ENCODE measurements at places on chromosomes 6 and 20.

DNA sequence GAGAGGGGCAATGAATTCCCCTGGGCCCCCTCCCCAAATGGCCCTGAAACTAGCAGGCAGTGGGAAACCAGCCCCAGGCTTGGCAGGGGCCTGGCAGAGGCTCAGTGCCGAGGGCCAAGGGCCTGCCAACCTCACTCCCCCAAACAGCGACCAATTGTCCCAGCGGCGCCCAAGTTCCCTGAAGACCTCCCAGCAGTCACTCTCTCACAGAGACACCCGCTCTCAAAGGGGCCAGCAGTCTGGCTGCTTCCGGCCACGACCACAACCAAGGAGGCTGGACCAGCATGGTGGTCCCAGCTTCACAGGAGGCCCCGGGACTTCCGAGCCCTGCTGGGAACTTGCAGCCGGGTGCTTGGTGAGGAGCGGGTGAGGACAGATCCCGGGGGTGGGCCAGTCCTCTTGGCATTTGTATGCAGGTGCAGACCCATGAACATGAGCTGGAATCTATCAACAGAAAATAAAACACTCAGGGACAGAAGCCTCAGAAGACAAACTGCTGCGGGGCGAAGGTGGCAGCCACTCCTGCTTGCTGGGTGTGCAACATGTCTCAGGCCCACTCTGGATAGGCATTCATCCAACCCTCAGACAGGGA, 17.5 kb upstream of the SIRPA start:
- no peak for DNase-seq

DNA sequence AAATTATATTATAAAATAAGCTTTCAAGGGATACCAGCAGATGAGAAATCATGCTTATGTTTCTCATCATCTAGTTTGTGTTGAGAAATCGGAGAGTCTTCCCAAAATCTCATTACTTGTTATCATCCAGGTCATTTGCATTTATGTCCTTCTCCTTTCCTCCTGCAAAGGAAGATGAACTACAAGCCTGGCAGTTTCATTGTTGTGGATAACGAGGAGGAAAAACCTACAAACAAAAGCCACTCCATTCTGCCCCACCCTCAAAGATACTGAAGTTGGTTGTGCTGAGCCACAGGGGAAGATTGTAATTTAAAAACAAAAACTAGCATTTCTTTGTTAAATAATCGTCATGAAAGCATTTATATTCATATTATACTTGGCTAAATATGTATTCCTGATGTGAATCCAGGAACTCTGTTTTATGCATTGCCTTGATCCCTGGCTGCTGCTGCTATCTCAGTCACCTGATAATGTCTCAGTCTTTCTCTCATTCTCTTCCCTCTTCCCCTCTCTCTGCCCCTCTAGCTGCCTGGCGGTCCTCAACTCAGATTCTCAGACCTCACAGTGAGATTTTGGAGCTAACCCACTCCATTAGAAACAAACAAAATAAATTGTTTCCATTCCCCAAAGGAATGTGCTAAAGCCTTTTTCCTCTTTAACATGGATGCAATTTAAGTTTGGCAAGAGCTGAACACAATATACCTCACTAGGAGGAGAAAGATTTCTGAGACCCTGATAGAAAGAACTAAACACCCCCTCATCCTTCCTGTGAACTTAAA, 185.3 kb downstream of the ADAT2 start:
- DNase-seq: no peak

- no peak for DNase-seq
These were observed 85.3 kb downstream of the DLGAP4 start for GRCh38 chr20:36391456-36391855.

DNA sequence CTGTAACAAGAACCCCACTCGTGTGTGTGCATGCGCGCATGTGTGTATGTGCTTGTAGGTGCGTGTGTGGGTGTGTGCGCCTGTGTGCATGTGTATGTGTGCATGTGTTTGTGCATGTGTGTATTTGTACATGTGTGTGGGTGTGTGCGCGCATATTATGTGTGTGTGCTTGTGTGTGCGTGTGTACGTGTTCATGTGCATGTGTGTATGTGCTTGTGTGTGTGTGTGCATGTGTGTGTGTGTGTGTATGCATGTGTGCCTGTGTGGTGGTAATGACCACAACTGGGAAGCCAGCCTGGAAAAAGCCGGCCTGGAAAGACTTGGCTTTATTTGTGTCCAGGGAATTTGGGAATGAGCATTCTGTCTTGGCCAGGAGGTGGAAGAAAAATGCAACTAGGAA, 157.5 kb downstream of the PAX1 start:
- no peak for DNase-seq

- no peak for DNase-seq
These were observed 32.0 kb downstream of the CEP43 start for GRCh38 chr6:167031082-167031709.

DNA sequence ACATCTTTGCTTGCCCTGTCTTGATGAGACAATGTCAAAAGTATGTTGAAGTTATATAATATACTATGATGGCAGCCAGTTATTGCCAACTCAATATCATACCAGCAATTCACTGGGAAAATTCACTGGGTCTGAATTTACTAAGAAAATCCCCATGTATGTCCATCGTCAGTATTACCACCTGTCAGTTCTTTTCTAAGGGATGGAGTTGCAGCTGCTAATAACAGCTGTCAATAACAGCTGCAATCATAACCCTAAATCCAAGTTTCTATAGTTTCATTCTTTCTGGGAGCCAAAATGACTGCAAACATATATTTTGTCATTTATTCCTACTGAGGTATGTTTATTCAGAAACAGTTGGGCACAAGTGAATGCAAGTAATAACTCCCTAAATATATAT, 132.6 kb upstream of the RIN2 start:
- no peak for DNase-seq

GRCh38 chr6:149909701-149910470, 12.0 kb upstream of the RAET1E start:
- no peak for DNase-seq

- no peak for DNase-seq
These were observed 8.2 kb downstream of the TRAF3IP2 start for GRCh38 chr6:111597291-111598086.

DNA sequence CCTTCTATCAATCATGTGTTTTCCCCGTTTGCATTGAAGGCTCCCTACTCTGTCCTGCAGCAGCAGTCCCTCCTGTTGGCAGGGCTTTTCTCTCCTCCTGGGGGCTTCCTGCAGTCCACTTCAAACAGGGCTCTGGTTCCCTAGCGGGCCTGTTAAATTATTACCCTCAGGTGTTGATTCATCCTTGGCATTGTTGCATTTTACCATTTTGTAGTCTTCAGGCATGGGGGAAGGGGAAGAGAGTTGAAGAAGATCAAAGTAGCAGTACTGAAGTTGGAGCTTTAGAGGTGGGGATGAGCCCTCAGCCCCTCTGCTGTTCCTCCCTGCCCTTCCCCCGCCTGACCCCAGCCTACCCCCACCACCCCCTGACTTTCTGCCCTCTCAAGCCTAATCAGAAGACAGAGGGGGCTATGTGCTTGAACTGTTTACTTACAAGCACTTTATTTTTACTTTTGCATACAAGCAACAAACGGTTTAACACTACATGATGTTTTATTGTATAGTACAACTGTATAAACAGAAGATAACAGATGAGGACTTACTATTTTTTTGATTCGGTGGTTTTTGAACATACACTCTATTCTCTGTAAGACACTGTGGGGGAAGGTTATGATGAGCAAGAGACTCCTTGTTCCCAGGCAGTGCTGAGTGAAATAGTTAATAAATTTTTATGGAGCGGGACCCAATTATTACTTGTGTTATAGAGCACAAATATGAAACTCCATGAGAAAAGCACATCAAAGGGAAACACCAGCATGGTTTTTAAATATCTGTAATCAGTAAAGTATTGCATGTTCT, 169.7 kb downstream of the EYA4 start:
- DNase-seq: no peak

- no peak for DNase-seq
These were observed 16.7 kb upstream of the PRDM1 start for GRCh38 chr6:106069478-106069877.

GRCh38 chr20:53032046-53032445, 59.9 kb downstream of the TSHZ2 start:
- no peak for DNase-seq

DNA sequence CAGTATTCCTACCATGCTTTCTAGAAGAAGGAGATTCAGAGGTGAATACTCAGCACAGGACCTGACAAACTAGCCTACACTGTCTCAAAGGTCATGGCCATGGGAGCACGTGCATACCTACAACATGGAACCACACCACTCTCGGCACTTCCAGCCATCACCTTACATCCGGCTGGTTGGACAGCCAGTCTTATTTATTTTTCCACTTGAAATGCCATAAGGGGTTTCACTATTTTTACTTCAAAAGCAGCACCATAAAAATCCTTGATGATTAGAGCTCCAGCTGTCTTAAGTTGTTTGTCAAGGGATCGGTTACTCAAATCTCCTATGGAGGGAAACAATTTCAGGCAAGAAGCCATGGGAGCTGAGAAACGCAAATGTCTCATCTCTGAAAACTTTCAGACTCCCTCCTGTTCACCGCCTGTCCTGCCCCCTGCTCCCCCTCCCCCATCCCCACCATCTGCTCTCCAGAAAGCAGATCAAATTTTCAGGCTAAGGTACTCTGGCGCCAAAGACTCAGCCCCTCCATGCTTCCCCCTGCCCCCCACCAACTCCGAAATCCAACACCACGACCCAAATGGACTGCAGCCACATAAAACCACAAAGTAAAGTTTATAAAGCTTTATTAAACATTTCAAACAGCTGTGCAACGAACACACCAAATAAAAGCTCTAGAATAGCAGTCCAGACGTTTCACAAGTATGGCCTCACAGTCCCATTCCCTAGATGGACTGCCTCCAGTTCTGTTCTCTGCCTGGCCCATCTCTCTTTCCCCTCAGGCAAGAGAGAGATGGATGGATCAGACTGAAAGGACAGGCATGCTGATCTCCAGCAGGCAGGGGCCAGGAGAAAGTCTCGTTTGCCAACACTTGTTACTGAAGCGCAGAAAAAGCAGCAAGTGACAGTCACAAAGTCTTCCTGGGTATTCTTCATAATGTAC, 4.0 kb upstream of the NNAT start:
- no peak for DNase-seq

- no peak for DNase-seq
These were observed 140.7 kb downstream of the SMOC2 start for GRCh38 chr6:168581706-168582105.

DNA sequence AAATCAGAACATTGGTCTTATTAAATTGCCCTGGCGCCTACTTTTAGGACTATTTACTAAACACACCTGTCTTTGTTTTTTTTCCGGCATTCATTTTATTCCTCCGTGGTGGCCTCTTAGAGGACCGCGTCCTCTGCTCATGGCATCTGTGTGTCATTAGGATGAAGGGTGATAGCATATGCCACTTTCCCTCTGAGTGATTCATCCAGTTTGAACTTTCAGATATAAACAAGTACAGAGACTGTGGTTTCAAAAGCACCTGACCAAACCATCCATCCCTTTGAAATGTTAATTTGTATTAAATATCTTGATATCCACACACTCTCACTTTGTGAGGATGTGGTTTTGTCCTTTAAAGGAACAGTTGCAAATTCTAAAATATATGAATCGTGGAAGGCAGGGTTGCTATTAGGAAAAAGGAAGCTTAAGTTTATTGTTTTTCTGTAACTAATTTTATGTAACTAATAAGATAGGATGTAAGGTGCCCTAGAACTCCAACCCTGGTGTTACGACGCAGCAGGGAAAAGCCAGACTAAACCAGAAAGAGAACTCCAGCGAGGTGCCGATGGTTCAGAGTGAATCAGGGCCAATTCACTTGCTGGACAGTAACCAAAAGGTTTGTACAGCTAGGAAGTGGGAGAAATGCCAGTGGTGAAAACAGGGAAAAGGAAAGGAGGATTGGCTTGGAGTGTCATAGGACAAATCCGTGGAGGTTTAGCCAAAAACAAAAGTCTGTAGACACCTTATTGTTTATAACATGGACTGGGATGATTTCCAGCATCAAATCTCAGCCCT, 98.7 kb downstream of the SHLD1 start:
- DNase-seq: no peak

GRCh38 chr6:150315626-150316025, 53.2 kb upstream of the IYD start:
- DNase-seq: no peak

- DNase-seq: no peak
These were observed 13.5 kb downstream of the SALL4 start for GRCh38 chr20:51788822-51789221.

DNA sequence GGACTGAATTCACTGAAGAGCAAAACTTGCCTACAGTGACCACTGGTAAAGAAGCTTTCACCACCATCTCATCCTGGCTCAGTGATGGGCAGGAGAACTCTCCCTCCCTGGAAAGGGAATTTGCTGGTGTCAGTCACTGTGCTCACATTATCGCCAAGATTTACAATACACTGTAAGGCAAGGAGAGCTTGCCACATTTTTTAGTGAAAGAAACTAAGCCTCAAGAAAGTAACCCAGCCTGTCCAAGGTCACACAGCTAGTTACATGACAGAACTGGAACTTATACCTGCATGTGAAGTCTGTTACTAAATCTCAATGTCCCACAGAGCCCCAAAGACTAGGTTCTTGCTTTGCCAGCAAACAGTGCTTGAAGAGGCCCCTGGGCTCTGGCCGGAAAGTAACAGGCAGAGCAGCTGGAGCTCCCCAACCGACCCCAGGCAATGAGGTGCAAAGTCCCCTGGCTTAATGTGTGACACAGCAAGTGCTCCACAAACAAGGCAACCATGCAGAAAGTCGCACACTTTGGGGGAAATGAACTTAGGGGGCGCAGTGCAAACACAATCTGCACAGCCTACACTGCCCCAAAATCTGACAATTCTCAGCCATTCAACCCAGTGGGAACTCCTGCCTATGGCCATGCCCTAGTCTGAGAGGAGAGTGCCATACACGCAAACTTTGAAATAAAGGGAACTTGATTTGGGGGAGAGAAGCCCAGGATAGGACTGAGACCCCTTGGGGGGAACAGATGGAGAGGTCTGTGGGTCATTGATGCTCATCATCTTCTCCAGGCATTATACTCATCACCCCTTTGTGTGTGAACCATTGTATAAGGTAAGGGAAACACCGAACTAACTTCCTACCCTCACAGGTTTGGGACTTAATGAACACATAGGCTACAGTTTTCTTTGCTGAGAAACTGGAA, 1.9 kb downstream of the BCL2L1 start:
- peak; percentile 60 for DNase-seq

GRCh38 chr20:37567671-37568588, 40.3 kb upstream of the BLCAP start:
- peak; percentile 63 for DNase-seq

- DNase-seq: no peak
These were observed 62.6 kb upstream of the GGTLC1 start for GRCh38 chr20:24051160-24051559.

GRCh38 chr6:2116496-2116895, 128.9 kb downstream of the GMDS start:
- no peak for DNase-seq

- no peak for DNase-seq
These were observed 33.9 kb upstream of the OVOL2 start for GRCh38 chr20:18091623-18092022.

GRCh38 chr6:20092071-20092566, 120.2 kb downstream of the MBOAT1 start:
- DNase-seq: peak; percentile 9

- no peak for DNase-seq
These were observed 62.0 kb upstream of the TOP1 start for GRCh38 chr20:40966516-40967185.
